Neural crest cell (in vitro differentiated cells): ENCODE measurements at places on chromosomes 4 and X. TPM values are rescaled to one million over a fixed set of nuclear protein-coding genes. Genes with fewer than 3 reads are reported as not detected.

ATP2B3 gene
- 0.05 and 0.11 TPM in 2 replicates for total RNA-seq

- DNase-seq: no peak
These were observed 38.9 kb downstream of the IGFBP7 start for GRCh38 chr4:57071326-57071725.

CITED1 gene
- 4.8 and 6.2 TPM in 2 replicates for total RNA-seq

GRCh38 chrX:118780509-118780908 lies 43.1 kb upstream of the ZCCHC12 start:
- DNase-seq: no peak

FAM47A gene
- total RNA-seq: not detected in 2 replicates

DNA sequence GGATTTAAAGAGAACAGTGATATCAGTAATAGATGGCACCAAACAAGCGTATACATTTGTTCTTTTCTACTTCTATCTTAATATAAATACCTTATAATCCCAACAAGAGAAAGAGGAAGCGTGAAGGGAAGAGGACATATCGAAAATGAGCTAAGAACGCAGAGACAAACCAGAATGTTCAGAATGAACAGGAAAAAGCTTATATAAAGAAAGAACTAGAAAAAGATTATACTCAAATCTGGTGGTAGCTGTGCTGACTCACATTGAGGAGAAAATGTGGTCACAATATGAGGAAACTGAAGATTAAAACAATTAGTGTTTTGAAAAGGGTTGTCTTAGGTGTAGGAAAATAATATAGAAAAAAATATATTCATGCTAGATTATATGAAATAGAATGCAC lies 2.0 kb upstream of the GPR34 start:
- no peak for DNase-seq

IL1RAPL2 gene
- 0.50 and 0.58 TPM in 2 replicates for total RNA-seq

ZNF630 gene
- 1.7 and 2.1 TPM in 2 replicates for total RNA-seq

DNA sequence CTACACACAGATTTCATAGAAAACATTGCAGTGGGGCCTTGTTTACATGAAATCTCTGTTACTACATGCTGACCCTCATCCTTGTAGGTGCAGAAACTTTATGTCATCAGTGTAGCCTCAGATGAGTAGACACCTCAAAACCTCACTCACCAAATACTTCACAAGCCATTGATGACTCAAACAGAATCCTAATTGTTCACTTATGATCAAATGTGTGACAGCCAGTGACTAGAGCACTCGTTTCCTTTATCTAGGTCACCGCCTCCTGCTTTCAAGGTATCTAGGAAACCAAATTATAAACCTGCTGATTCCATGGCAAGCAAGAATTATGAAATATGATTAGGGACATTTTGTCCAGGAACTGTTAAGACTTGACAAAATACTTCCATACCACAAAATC lies 255.8 kb upstream of the GPRIN3 start:
- DNase-seq: no peak
